Activated gamma-delta T cell treated with anti-CD3 and anti-CD28 coated beads, Interleukin-2, amount 50 U/mL, for 16 hours (primary cell): ENCODE measurements at places on chromosomes 11 and 22.

GRCh38 chr11:122843281-122844141 lies 5.2 kb downstream of the CRTAM start:
- peak; percentile 38 for DNase-seq

GRCh38 chr11:67665541-67666302 lies 8.7 kb downstream of the ALDH3B2 start:
- DNase-seq: no peak

- DNase-seq: no peak
Measured at GRCh38 chr11:117523680-117524079, 196.0 kb downstream of the CEP164 start.

DNA sequence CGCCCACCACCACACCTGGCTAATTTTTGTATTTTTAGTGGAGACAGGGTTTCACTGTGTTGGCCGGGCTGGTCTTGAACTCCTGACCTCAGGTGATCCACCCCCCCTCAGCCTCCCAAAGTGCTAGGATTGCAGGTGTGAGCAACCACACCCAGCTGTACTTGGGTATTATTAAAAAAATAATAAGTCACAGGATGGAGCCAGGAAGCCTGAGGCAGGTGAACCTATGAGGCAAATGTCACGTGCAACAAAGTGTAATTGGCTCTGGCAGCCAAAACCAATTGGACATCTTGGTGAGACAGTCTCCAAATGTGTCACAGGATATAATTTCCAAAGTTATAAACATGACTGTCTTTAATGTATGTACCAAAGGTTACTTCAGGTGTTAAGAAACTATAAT lies 24.0 kb upstream of the MALAT1 start:
- no peak for DNase-seq

DNA sequence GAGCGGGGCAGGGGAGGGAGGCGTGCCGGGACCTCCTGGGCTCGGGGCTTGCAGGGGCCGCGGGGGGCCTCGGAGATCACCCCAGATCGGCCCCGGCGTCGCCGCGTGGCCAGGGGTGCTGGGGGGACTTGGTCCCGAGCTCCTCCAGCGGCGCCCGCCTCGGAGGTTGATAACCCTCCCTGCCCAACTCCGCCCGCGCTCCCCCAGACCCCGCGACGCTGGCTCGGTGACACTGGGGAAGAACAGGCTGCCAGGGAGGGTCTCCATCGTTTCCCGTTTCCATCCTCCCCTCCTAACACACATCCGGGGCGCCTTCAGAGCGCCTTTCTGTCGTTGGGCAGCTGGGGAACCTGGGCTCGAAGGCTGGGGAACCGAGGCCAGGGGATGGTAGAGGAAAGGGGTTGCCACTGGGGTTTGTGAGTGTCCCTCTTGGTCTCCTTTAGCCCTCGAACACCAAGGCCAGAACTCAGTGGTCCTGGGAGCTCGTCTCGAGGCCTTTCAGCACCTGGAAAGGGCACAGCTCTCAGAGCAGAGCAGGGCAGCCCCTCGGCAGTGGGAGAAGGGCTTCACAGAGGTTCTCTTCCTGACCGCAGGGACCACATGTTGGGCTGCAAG lies 431 bp downstream of the SLC37A2 start:
- DNase-seq: no peak

- DNase-seq: no peak
Measured at GRCh38 chr22:46242076-46242475, 8.0 kb downstream of the CDPF1 start.

DNA sequence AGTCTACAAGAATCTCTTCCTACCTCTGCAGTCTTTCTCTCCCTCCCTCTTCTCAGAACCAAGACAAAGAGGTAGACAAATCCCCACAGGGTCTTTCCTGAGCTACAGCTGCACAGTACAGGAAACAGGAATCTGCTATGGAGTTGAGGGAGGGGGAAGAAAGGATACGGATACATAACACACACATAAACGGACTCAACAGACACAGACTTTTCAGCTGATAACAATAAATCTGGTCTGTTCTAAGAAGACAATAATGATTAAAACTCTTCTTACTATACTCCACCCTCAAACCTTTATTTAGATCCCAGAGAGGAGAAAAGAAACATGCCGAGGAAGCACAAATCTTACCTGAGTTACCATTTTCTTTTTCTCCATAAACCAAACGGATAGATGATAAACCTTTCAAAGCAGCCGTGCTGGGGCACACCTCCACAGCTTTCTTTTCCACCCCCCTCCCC lies 122.2 kb downstream of the APOL5 start:
- no peak for DNase-seq

- DNase-seq: no peak
Measured at GRCh38 chr11:26134481-26135355, 197.2 kb upstream of the ANO3 start.

DNA sequence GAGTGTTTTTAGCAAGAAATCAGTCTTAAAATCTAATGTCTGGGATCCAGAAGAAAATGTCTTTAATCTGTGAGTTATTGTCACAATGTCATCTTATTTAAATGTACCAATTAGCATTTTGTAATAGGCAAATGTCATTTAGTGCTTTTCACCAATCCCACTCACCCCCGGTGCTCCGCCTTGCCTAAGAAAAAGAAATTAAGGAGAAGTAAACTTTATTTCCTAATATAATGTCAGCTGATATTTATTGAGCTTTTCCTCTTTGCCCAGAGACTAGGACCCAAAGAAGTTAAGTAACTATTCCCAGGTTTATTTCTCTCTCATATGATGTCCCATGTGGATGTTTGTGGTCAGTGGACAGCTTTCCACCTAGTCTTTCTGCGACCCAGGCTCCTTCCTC lies 16.2 kb downstream of the SC5D start:
- DNase-seq: no peak

DNA sequence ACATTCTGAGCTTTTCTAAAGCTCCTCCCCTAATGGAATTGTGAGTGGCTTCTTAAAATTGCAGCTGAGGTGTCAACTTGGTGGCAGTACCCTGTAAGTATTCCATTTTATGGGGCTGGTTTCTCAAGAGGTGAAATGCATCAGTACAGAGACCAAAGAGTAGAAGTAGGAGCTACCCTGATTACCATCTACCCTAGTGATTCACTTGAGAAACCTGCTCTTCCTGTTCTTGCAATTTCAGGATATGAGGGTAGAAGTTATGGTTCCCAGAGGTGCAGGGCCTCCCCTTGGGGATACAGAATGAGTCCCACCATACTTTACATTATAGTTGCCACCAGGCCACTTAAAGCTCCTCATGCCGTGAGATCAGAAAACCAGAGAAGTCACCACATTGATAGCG lies 944.6 kb downstream of the OPCML start:
- DNase-seq: no peak

GRCh38 chr11:33394431-33395109 lies 137.4 kb downstream of the HIPK3 start:
- DNase-seq: no peak

DNA sequence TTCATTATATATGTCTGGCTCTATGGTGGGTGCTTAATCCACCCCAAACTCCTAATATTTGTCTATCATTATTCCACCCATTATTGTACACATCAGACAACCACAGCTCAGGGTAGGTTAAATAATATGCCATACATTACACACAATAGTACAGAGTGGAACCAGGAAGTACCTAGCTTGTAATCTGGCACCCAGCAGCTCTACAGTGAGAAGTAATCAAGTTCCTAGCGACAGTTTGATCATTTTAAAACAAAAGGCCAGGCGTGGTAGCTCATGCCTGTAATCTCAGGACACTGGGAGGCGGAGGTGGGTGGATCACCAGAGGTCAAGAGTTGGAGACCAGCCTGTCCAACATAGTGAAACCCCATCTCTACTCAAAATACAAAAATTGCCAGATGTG lies 141.0 kb downstream of the LARGE1 start:
- no peak for DNase-seq

DNA sequence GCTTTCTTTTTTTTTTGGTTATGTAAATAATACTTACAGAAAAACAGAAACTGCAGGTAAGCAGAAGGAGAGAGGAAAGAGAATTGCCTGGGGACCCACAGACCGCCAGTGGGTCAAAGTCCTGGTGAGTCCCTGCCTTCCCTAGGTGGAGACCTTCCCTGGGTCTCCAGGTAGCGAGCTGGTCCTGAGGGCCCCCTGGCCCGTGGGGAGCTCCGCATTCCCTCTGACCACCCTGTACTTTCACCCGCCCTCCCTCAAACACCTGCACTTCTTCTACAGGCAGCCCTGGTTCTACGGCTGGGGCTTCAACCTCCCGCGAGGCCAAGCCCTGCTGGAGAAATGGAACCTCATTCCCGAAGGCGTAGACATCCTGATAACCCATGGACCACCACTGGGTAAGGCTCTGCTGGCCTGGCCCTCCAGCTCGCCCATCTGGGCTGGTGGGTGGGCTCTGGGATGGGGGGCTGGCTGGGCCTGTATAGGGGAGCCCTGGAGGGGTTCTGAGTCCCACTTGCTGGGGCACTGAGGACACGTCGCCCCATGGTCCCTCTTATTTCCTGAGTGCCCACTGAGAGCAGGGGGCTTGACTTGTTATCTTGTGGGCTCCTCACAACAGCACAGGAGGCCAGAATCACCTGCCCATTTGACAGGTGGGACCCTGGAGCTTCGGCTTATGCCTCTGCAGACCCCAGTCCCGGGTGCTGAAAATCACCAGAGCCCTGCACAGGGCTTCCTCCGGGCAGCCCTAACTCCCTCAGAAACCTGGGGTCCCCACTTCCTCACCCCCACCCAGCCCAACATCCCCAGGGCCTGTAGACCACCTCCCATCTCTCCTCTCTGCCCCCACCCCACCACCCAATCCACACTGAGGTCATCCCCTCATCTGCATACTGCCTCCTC lies 86.4 kb downstream of the MPPED1 start:
- no peak for DNase-seq

DNA sequence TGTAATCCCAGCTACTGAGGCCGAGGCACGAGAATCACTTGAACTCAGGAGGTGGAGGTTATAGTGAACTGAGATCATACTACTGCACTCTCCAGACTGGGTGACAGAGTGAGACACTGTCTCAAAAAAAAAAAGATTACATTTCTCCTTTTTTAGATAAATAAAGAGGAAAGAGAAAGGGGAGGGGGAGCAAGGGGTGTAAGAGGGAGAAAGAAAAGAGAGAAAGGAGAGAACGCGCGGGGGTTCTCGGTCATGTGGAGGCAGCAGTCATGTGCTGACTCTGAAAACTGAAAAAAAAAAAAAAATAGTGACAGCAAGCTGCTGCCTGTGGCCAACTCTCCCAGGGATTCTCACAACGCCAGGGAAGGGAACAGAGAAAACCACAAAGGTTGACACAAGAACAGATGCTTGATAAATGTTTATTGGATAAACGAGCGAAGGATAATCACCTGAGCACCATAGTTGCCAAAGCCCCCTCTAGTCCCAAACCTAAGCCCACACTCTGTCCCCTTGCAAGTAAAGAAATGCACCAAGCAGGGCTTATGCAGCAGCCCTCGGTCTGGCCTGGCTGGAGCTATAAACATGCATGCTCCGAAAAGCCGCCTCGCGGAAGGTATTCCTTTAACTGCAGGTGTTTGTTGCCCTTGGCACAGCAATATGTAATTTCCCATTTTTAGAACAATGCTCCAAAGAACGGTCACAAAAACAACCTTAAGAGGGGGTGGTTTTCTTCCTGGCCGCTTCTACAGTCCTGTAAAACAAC lies 14.5 kb downstream of the SCGB1A1 start:
- no peak for DNase-seq

GRCh38 chr22:45831394-45831793 lies 145.6 kb downstream of the WNT7B start:
- DNase-seq: no peak

DNA sequence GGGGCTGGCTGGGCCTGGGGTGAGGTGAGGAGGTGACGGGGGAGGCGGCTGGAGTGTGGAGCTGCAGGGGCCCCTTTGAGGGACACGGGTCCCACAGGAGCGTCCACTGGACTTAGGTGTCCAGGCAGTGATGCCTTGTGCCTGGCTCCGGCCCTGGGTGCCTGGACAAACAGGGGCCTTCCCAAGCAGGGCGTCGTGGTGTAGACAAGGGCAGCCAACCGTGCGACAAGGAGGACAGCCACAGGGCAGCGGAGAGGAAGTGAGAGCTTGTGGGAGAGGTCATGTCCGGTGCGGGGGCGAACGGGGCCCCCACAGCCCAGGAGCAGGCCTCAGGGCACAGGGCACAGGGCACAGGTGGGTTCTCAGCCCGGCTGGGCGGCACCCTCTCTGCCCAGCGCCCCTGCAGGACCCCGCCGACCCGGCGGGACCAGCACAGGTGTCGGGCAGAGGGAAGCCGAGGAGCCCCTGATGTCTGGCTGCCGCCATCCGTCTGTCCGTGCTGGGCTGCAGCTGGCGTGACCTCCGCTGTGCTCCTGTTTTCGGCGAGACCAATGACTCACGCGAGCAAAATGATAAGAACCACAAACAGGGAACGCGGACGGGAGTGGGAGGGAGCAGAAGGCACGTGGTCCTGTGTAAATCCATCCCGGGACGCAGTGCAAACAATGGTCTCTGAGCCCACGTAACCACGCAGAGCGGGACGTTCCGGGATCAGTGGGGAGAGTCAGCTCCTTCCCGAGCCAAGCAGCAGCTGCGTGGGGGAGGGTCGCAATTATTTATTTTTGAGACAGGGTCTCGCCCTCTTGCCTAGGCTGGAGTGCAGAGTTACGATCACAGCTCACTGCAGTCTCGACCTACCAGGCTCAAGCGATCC lies 49.1 kb upstream of the A4GALT start:
- no peak for DNase-seq

- DNase-seq: no peak
Measured at GRCh38 chr11:65424205-65425104, 1.9 kb downstream of the NEAT1 start.

DNA sequence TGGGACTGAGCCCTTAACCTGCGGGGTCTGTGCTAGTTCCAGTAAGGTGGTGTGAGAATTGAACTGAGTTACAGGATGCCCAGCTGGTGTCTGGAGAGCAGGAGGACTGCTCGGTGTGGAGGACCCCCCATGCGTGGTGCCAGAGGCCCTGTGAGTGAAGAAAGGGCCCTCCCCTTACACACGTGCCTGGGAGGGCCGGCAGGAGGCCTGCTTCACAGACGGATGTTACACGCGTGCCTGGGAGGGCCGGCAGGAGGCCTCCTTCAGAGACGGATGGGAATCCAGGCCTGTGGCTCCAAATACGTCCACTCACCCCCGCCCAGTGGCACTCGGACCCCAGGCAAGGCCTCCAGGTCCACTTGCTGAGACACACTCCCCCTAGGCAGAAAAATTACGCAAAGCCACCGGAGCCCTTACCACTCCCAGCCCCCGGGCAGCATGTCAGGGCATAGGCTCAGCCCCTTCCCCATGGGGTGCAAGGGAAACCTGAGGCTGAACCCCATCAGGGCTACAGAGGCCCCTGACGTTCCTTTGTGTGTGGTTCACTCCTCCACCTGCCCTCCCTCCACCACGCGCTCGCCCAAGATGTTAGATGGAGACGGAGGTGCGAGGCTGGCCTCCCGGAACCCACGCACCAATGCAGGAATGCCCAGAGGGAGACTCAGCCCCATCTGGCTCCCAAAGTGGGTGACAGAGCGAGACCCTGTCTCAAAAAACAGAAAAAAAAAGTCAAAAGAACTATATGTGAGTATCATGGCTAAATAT lies 227.8 kb downstream of the BRD1 start:
- no peak for DNase-seq

GRCh38 chr11:47477323-47477722 lies 28.4 kb upstream of the RAPSN start:
- DNase-seq: no peak
